Stimulated activated CD4-positive, alpha-beta T cell treated with anti-CD3 and anti-CD28 coated beads, Interleukin-15, amount 100 ng/mL, for 1 hour (primary cell): ENCODE measurements at places on chromosomes 2 and 18.

GRCh38 chr18:10937743-10938640 is 211.4 kb downstream of the PIEZO2 start:
- DNase-seq: no peak

- DNase-seq: no peak
Observed at GRCh38 chr2:174247474-174248186, 702 bp downstream of the OLA1 start.

DNA sequence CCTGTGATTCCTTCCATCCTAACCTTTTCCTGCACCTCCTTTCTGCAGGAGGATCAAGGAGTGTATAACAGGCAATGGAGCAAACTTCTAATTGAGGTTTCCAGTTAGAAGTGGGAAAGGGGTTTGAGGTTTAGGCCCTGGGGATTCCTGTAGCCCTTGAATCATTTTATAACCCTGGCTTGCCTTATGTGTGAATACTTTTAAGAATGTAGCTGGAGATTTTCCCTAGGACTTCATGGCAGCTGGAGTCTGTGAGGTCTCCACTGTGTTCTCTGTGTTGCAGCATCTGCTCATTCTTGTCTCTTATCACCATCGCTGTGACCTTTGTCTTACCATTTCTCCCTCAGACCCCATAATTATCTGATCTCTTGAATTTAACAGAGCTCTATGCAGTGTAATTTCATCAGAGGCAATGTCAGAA is 370.2 kb upstream of the SLC14A2 start:
- DNase-seq: no peak

GRCh38 chr2:63734510-63734909 is 107.2 kb upstream of the UGP2 start:
- DNase-seq: no peak

- DNase-seq: no peak
Observed at GRCh38 chr2:70043252-70043875, 43.9 kb upstream of the PCBP1 start.

GRCh38 chr2:201357221-201357620 is at the start of gene FLACC1:
TSS of gene FLACC1 (minus strand) at chr2:201357345. CDS start at chr2:201351404, 5,941 bp downstream.
- no peak for DNase-seq

- DNase-seq: no peak
Observed at GRCh38 chr18:33700513-33700976, 122.5 kb downstream of the ASXL3 start.

GRCh38 chr2:10378189-10378588 is 69.9 kb downstream of the ODC1 start:
- DNase-seq: no peak

DNA sequence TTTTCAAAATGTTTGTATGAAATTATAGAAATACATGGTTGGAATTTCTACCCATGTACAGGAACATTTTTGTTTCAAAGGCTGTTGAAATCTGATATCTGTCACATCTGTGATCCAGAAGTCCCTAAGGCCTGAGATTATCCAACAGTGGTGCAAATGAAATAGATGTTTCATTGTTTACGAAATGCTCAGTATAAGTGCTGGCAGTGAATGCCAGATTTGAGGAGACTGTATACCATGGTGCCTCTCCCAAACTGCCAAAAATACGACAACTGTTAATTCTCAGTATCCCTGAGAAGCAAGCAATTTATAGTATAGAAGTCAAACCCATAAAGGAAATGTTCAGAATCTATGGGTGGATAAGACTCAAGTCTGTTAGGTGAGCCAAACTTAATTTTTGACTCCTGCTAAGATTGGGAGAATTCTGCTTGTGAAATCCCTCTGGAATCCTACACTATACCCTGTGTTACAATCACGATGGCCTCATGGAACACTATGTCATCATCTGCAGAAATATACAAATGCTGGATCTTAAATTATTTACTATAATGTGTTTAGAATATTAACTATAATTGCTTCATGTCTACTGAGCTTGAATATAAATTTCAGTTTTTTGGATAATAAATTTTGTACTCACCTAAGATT is 71.2 kb upstream of the DOCK10 start:
- DNase-seq: no peak
